DND-41 (cell line): ENCODE measurements at places on chromosomes 2 and 18.

DNA sequence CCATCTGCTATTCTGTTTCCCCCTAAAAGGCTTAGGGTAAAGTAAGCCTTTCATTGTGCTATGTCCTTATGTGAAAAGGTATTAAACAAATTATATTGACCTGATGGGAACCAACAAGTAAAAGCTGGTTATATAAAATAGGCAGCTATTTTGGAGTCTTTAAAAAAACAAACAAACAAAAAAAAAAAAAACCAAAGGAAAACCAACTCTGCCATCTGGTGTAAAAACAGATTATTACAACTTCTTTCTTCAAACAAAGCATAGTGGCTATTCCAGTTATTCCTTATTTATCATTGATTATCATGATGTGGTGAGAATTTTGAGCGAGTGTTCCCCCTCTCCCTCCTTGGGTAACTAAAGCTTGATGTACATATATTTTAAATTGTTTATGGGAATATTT is 122.3 kb upstream of the FHL2 start:
- DNase-seq: no peak

- no peak for DNase-seq
These were observed 56.5 kb downstream of the MGAT5 start for GRCh38 chr2:134310107-134311079.

DNA sequence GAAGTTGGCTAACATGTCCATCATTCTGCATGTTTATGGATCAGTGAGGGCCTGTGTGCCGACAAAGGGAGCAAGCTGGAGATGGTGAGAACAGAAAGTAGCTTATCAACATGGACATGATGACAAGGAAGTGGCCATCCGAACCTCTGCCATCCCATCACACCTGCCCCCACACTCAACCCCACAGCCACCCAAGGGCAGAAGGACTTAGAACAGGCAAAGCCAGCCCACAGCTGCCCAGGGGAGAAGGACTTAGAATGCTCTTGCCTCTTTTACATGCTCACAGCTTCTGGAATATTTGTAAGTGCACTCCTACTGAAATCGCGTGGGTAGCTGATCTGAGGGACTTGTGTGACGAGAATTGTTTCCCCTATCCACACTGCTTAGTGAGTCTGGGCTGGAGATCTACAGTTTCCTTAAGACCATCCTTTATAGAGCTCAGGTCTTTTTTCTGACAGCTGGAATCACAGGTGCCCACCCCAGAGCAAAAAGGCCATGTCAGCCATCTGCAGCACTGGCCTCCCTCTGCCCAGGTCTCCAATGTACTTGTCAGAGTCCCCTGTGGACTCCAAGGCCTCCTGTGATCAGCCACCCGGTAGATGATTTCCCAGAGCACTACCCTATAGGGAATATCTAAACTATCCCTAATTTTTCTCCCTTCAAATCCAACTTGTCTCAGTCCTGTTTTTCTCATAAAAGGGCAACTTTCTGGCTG is 154.1 kb downstream of the SMAD7 start:
- no peak for DNase-seq

GRCh38 chr2:27211241-27211942 is 449 bp upstream of the ATRAID start:
- no peak for DNase-seq

GRCh38 chr18:59061914-59062642 is 77.6 kb upstream of the SEC11C start:
- DNase-seq: no peak

GRCh38 chr2:96271995-96272394 is 6.0 kb downstream of the CIAO1 start:
- DNase-seq: no peak

DNA sequence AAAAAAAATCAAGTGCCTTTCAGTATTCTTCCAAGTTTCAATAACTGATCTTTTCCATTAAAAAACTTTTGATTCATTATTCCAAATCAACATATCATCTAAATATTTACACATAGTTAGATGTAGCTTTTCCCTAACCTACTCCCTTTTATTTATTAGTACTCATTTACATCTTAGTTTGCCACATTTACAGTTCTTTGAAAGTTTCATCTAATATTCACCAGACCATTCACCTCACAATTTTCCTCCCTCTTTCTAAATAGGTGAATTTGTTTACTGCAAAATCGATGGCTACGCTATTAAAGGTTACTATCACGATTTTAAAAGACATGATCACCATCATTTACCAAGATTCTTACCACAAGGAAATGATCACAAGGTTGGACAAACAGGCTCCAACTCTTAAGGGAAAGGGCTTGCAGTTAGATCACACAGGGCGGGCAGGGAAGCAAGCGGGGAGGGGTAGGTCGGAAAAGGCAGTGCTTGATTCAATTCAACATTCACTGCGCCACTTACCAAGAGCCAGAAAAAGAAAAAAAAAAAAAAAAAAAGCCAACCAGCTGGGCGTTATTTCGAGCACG is 654 bp upstream of the MARCHF7 start:
- DNase-seq: no peak

GRCh38 chr18:80105369-80106167 is 3.5 kb upstream of the ADNP2 start:
- no peak for DNase-seq

DNA sequence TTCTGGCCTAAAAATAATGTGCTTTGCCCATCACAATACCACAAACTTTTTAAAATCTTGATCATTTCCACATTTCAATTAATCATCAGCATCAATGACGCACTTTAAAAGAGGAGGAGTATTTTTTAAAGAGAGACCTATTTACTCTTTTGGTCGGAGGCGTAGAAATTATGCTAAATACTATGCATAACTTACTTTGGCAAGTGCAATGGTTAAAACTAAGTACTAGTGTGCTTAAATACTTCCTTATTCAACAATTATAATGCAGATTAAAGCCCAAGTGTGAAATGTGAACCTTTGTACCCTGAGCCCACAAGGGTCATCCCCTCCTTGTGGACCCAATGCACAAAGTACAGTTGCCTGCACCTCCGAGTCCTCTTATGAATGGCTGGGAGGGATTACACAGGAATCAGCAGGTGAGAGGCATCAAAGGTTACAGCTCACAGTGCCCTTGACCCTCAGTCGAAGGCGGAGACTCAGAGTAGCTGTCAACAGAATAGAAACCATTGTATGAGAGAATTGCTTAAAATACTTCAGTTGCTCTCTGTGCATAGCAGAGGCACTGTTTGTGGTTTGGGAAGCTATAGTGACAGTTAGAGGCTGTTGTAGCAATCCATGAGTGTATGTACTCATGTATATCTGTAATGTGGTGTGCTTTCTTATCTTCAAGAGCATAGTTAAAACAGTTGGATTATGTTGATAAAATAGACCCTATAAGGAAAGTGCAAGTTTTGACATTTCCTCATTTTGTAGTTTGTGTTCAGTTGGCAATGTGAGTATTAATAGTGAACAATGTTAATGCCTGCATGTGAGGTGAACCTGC is 151.7 kb upstream of the ITGA4 start:
- DNase-seq: peak; percentile 85

DNA sequence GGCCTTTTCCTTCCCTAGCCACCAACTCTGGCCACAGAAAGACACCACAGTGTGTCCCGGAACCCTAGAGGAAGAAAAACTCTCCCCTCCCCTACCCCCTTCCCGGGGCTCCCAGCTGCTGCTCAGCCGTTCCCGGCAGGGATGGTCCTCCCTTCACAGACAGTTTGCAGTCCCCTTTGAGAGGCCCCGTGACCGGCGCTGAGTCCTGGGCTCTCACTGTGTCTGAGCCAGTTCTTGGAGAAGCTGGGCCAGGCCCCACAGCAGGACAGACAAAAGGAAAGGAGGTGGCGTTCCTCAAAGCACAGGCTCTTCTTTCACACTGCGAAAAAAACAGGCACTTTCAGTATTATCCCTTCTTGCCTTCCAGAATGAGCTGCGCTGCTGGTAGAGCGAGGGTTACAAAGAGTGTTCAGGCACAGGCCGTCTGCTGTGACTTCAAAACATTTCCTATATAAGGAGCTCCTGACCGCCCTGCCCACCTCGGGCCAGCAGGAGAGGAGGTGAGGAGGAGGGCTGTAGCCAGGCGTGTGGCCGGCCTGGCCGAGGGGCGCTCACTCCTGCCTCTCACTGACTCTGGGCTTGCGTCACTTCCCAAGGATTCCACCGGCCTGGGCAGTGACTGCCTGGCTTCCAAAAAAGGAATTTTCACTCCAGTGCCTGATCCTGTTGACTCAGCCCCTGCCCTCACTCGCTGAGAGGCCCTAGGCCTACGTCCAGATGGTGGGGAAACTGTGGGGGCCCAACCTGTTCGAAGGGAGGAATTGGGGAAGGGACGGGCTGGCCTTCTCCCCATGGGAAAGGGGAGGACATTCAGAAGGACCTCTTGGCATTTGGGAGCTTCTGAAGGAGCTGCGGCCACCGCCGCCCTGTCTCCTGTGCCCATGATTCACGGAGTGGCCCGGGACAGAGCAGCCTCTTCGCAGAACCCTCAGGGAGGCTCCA is 24.9 kb downstream of the CIDEA start:
- no peak for DNase-seq

GRCh38 chr2:58930537-58930936 is 689.4 kb upstream of the FANCL start:
- DNase-seq: no peak

GRCh38 chr18:55588111-55588869 is at the start of gene TCF4:
TCF4 (minus strand) TSS chr18:55588192; CDS start chr18:55587116, 1,076 bp downstream.
- DNase-seq: peak; percentile 71

- no peak for DNase-seq
These were observed 4.2 kb downstream of the ALPI start for GRCh38 chr2:232460171-232460570.

DNA sequence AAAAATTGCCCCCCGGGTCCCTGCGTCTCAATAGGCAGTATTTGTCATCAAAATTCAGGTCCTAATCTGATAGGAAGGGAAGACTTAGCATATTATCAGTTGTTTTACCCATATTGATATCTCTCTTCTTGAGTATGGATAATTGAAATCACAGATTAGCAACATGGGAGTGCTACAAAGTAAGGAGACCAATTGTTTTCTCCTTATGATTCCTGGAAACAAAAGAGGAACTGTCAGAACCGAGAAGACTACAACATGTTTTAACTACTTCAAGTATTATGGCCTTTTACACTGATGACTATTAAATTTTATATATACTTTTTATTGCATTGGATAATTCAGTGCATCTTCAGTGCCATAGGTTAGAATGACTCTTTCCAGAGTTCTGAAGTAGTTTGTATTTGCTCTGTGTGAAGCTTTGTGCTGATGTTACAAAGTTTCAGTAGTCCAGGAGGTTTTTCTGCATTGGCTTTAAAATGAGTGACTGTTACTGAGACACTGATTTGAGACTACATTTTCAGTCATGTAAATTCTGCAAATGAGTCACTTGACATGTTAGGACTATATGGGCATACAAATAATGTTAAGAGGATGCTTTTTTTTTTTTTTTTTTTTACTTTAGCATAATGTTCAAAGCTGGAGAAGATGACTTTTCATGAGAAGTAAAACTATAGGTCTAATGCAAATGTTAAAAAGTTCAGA is 19.7 kb upstream of the TLK1 start:
- DNase-seq: no peak

- peak; percentile 72 for DNase-seq
These were observed 35.8 kb downstream of the ST3GAL5 start for GRCh38 chr2:85852937-85853498.

DNA sequence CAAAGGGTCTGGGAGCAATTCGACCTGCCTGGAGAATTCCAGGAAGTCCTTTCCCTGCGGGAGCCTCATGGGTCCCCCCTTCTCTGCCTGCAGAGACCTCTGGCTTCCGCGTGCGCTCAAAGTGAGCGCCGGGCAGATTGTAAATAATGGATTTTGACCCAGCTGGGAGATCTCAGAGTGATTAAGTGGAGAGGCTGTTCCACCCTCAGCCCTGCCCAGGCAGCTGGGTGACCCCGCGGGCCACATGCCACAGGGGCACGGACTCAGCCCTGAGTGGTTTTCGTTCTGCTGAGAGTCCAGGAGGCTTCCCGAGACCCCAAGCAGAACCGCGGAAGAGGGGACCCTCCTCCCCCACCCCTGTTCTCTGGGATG is 1.2 kb downstream of the KCNG2 start:
- DNase-seq: no peak

DNA sequence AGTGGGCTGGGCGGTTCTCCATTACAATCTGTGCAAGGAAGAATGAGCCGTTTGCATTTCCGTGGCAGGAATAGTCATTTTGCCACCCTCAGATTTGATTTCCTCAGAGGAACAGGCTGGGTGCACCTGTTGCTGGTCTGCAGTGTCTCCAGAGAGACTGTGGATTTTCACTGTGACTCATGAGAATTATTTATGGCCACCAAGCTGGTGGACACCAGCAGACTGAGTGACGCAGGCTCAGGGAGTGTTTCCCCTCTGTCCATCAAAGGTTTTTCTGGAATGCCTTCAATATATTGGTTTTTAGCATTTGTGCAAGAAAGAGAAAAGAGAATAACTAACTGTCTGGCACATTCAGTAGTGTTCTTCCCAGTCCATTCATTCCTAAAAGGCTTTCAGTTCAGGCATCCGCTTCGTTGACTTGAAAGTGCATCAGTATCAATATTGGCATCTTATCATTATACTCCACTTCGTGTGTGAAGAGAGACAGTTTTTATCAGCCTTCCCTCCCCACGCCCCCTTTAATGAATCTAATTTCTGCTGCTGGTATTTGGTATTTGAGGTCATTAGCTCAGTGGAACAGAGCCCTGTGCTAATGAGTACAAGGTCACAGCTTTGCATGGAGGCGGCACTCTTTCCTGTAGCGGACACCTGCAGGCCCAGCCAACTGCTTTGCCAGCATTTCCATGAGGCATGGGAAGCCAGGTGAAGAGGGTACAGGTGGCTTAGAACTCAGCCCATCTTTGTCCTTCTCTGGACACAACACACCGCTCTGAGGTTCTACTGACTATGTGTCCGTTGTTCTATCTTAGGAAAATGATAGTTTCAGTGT is 39.9 kb downstream of the PRKCE start:
- no peak for DNase-seq

DNA sequence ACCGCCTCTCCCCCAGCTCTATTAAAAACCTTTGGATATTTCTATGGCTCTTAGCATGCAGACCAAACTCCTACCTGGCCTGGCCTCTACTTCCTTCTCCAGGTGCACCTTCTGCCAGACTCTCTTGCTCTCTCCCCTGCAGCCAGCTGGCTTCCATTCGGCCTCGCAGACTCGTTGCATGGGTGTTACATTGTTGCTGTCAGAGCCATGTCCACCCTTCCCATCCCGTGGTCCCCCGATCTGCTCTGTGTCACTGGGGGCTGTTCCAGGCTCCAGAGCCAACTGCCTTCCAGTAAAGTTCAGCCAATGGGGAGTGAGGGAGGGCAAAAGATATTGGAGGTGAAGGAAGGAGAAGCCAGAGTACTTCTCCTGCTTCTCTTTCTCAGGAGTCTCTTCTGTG is 112.5 kb upstream of the LGALSL start:
- DNase-seq: no peak

- DNase-seq: no peak
These were observed 60.4 kb downstream of the TRIP12 start for GRCh38 chr2:229861431-229861830.

GRCh38 chr2:119255760-119256581 is 32.3 kb downstream of the STEAP3 start:
- no peak for DNase-seq

- DNase-seq: no peak
These were observed 135.5 kb upstream of the CXCR4 start for GRCh38 chr2:136253288-136254004.
